ENCODE measurements at places on chromosomes 1 and 21.

DNA sequence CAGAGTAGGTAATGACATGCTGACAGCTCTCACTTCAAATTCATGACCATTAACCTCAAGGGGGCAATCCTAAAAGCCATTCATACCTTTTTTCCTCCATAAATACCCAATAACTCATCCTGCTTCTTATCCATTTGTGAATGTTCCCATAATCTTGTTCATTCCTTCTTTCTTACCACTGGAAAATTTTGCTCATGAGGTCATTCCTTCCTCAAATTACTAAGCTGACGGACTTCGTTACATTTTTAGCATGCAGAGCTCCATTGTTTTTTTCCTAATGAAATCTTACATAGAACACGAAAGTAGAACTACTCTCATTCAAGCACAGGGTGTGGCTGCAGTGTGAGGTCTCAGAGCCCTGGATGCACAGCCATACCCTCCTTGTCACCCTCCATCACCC lies 276.5 kb upstream of the DPYD start:
- no peak for DNase-seq

GRCh38 chr21:26513212-26513611 lies 59.9 kb downstream of the CYYR1 start:
- DNase-seq, result no peak

DNA sequence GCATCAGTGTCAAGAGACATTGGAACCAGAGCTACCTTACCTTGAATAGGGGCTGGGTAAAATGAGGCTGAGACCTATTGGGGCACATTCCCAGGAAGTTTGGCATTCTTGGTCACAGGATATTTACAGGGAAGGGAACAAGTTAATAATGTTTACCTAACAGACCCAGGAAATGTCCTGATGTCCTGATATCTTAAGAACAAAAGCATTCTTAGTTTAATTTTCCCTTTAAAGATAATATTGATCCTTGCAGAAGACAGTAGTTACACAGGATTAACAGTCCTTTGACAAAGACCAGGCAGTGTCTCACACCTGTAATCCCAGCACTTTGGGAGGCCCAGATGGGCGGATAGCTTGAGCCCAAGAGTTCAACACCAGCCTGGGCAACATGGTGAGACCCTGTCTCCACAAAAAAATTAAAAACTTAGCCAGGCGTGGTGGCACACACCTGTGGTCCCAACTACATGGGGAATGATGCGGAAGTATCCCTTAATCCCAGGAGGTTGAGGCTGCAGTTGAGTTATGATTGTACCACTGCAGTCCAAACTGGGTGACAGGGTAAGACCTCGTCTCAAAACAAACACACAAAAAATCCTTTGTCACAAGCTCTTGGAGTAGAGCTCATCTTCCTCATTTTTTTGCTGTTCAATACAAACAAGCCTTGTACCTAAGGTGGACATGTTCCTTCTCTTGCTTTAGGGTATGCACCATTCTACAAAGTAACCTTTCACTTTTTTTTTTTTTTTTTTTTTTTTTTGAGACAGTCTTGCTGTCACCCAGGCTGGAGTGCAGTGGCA lies 1.3 kb upstream of the TOMM20 start:
- no peak for DNase-seq

- no peak for DNase-seq
Measured at GRCh38 chr1:246703581-246703980, 20.6 kb upstream of the SCCPDH start.

- no peak for DNase-seq
Measured at GRCh38 chr1:85189120-85189519, 11.7 kb downstream of the SYDE2 start.

DNA sequence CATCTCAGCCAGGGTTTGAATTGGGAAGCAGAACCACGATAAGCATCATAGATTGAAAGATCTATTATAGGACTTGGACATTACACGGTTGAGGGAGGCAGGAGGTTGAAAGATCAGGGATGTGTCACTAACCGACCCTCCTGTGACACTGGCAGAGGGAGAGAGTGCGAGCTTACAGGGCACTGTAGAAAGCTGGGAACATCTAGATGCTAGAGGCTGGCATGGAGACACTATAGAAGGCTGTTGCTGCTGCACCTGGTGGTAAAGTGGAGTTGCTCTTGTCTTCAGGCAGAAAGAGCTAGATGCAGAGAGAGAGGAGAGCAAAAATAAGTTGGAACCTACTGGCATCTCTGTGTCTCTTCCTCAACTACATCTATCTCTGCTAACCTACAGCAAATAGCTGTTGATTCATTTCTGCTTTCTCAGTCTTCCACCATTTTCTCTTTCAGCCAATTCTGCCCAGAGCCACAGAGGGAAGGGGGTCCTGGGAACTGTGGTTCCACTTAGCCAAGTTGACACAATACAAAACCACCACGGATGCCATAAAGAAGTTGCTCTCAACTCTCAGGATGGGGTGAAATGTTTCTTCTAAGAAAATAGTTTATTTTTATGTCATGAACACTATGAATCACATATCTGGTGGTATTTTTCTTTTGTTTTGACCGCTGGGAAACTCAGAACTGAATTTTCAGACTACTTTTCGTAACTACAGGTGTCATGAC lies 155.9 kb downstream of the ZNF281 start:
- DNase-seq, result peak; percentile 27

DNA sequence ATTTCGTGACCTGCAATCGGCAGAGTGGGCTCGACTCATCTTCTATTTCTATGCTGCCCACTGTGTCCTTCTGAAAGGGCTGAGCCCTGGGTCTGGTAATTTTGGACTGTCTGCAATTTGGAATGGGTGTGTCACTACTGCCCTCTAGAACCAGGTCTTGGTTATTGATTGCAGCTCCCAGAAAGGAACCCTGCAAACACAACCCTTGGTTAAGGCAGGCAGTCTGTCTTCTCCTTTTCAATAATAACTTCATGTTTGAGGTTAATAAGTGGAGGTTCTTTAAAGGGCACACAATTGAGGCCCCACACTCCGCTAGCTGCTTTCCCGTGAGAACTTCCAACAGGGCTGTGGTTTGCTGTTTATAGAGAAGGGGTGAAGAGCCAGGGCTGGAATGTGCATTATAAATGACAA lies 79.9 kb upstream of the LYST start:
- DNase-seq, result no peak

GRCh38 chr1:197691816-197692215 lies 83.5 kb downstream of the DENND1B start:
- DNase-seq, result no peak

DNA sequence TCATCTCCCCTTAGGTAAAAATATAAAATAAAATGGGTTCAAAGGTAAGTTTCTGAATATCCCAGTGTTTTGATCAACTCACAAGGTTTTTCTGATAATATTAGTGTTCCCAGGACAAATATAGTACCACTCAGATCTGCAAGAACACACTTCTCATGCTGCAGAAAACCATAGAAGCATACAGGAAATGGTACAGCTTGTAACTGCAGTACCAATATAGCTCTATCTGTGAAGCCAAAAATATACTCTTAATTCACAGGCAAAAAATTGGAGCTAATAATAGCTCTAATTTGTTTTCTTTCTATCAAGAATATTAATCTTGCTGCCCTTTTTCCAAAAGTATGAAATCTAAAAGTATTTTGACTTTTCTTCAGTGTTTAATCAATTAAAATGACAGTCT lies 13.2 kb downstream of the VPS45 start:
- DNase-seq, result no peak

GRCh38 chr21:36627242-36627641 lies 71.7 kb upstream of the SIM2 start:
- DNase-seq, result no peak

DNA sequence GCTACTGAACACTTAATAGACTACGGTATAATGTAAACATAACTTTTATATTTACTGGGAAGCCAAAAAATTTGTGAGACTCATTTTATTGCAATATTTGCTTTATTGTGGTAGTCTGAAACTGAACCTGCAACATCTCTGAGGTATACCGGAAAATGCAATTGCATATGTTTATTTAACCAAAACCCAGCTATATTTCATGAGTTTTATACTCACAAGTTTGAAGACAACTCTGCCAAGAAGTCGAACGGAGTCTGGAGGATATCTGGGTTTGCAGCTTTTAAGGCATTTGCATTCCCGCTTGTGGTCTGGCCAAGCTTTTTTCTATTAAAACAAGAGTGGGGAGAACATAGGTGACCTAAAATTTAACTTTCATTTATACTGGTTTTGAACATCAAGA lies 171.9 kb downstream of the SMYD3 start:
- no peak for DNase-seq

DNA sequence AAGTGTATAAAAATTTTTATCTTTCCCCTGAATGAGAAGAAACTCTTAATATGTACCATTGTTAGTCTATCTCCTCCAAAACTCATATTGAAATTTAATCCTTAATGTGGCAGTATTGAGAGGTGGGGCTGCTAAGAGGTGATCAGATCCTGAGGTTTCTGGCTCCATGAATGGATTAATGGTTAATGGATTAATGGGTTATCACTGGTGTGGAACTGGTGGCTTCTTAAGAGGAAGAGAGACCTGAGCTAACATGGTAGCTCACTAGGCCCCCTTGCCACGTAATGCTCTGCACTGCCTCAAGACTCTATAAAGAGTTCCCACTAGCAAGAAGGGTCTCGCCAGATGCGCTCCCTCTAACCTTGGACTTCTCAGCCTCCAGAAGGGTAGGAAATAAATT lies 70.6 kb upstream of the ZBTB18 start:
- no peak for DNase-seq

- no peak for DNase-seq
Measured at GRCh38 chr1:114152508-114153260, 985 bp downstream of the SYT6 start.

GRCh38 chr1:186672131-186672530 lies 8.1 kb downstream of the PTGS2 start:
- no peak for DNase-seq

- peak; percentile 32 for DNase-seq
Measured at GRCh38 chr1:41891199-41891896, 27.4 kb downstream of the HIVEP3 start.

GRCh38 chr1:244150071-244150470 lies 99.0 kb downstream of the ZBTB18 start:
- DNase-seq, result no peak

DNA sequence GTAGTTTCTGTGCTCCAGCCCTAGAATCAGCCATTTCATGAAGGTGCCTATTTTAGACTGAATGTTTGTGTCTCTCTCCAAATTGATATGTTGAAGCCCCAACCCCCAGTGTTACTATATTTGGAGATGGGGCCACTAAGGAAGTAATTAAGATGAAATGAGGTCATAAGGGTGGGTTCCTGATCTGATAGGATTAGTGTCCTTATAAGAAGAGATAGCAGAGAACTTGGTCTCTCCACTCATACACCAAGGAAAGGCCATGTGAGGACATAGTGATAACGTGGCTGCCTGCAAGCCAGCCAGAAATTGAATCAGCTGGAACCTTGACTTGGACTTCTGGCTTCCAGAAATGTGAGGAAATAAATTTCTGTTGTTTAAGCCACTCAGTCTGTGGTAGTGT lies 12.3 kb downstream of the RAVER2 start:
- no peak for DNase-seq

DNA sequence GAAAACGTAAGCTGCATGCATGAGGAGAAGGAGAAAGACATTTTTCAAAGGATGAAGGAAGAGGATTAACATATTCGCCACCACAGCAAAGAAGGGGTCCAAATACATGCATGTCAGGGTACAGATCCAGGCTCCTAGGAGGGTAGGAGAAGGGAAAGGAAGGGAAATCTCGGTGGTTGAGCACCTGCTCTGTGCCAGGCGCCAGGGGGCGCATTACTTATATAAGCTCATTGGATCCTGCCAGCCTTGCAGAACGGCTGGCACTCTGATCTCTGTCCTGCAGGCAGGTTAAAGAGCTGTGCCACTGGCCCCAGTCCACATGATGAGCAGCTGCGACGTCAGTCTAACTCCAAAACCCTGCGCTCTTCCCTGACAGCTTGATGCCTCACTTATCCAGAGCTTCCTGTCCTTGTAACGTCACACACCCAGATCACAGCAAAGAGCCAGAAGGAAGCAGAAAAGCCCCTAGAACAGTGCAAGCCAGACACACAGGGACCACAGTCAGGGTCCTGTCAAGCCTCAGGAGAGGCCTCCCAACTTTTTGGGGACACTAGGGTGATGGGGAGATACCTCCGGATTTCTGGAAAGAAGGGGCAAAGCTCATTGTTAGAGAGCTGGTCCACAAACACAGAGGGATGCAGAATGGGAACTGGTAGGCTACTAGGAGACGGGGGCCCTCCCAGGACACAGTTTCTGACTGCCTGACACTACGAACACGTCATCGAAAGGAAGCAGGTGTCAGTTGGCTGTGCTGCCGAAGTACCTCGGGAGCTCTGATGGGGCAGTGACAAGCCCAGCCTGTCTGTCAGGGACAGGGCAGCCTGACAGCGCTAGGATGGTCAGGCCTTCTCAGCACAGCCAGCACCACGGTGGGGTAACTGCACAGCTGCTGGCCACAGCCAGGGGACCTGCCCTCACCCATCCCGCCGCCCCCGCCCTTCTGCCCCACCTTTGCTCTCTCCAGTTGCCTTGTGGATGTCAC lies 99.1 kb downstream of the BEND5 start:
- no peak for DNase-seq

GRCh38 chr1:176786274-176786673 lies 323.3 kb downstream of the PAPPA2 start:
- no peak for DNase-seq

DNA sequence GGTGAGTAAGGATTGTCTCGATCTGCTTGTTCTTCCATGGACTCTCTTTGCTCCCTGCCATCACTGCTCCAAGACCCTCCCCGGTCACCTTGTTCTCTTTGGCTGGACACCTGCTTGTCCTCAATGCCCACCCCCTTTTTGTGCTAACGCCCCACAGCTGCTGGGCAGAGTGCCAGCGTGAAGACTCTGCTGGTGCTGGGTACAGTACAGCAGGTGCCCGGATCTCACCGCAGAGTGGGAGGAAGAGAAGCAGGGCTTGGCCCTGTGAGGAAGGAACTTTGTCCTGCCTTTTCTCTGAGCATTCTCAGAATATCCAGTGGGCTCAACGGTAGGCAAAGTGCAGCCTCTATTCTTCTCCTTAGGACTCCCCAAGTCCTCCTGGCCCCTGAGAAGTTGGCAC lies 90.1 kb downstream of the PLXNA2 start:
- DNase-seq, result no peak

- DNase-seq, result no peak
Measured at GRCh38 chr1:32361308-32361673, 994 bp downstream of the FAM229A start.

DNA sequence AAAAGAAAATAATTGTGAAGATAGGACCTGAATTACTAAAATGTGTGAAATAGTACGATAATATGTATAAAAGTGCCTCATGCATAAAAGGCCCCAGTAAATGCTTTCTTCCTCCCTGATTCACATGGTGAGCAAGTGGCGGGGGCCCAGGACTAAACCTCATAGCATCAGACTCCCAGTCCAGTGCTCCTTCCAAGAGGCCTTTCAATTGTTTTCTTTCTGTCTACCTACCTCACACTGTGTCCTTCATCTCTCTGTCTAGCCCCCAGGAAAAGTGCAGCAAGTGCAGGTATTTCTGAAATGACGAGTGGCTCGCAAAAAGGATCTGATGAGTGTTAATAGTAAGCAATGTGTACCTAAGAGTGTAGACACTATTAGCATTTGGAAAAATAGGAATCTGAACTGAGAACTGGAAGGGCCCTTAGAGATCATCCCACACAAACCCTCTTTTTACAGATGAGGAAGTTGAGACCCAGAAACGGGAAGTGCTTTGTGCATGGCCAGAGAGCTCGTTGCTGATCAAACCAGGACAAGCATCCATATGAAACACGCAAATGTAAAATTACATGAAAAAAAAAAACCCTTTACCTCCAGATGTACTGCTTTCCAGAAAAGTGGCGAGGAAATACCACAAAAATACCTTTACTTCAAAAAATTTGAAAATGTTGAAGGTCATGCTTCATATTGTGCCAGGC lies 118.2 kb upstream of the HOOK1 start:
- no peak for DNase-seq
